ENCODE measurements at places on chromosomes 13 and 19.

DNA sequence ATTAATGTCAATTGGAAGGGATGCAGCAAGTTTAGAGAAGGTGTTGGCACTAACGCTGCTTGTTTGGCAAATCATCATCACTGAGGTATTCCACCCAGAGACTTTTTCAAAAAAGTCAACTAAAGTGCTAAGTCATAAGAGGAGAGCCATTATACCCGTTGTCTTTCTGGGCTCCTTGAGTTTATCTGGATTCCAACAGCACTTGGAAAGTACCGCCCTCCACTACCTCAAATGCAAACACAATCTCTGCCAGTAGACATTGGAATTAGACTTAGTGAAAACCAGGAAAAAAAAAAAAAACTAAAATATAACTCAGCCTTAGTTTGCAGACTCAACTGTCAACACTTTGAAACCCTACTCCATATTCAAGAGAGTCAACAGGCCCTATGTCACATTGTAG lies 266.0 kb downstream of the ITGBL1 start:
- no peaks in the 10 kb centered on the region for H3K27me3 ChIP-seq
- no peaks in the 10 kb centered on the region for H3K36me3 ChIP-seq
- no peak overlapping the region for H3K4me3 ChIP-seq
- no peak overlapping the region for H3K27ac ChIP-seq

- H3K27ac ChIP-seq, result no peak overlapping the region
- H3K4me3 ChIP-seq, result no peak overlapping the region
- DNase-seq, result no peak
- H3K4me1 ChIP-seq, result peaks cover 20% of the 10 kb centered on the region
Observed at GRCh38 chr13:113929628-113930615, 44.0 kb downstream of the C13orf46 start.

DNA sequence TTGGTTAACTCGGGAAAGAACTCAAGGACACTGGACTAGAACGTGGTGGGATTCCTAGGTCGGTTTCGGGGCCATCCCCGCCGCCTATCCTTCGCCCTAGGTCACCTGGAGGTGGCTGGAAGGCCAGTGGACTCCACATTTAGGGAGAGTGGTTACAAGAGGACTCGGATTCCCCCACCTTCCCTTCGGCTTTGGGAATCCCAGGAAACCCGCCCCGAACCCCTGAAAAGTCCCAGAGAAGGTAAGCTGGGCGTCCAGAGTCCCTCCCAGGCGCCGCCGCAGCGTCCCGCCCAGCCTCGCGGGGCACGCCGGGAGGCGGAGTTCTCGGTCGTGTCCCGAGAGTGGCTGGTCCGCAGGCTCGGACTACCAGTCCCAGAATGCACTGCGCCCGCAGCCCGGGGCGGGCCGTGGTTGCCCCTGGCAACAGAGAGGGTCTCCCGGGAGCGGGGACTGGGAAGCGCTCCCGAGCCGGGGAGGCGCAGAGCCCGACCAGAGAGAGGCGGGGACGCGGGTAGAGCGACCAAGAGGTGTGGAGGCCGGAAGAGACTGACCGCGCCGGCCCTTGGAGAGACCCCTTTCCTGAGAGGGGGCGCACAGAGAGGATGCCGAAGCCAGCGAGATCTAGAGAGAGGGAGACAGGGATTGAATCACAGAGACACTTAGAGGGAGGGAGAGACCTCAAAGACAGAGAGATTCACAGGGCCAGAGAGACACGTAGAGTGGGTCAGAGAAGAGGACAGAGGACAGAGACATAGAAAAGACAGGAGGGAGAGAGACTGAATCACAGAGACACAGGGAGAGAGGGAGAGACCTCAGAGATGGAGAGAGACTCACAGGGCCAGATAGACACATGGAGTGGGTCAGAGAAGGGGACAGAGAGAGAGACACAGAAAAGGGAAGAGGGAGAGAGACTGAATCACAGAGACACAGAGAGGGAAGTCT lies 2.6 kb upstream of the PRKCG start:
- H3K27me3 ChIP-seq, result no peaks in the 10 kb centered on the region
- H3K4me1 ChIP-seq, result no peaks in the 10 kb centered on the region
- no peak overlapping the region for H3K27ac ChIP-seq
- DNase-seq, result peak; percentile 78
- H3K36me3 ChIP-seq, result peaks cover 34% of the 10 kb centered on the region
- no peak overlapping the region for H3K4me3 ChIP-seq

DNA sequence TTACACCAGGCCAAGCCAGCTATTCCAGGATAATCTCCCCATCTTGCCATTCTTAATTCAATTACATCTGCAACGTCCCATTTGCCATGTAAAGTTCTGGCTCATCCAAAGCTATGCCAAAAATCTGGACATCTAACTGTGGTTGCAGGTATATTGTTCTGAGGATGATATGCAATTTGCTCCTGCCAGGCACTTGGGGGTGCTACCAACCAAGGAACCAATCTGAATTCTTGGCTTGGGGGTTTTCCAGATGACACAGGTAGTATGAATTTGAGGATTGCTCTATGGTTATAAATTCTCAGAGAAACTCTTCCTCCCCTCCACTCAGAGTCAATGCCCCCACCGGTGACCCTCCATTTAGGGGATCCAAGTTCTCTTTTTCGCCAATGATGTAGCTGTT lies 33.0 kb downstream of the CRYL1 start:
- no peak overlapping the region for H3K4me3 ChIP-seq
- H3K27me3 ChIP-seq, result no peaks in the 10 kb centered on the region
- H3K36me3 ChIP-seq, result peaks cover 4% of the 10 kb centered on the region

DNA sequence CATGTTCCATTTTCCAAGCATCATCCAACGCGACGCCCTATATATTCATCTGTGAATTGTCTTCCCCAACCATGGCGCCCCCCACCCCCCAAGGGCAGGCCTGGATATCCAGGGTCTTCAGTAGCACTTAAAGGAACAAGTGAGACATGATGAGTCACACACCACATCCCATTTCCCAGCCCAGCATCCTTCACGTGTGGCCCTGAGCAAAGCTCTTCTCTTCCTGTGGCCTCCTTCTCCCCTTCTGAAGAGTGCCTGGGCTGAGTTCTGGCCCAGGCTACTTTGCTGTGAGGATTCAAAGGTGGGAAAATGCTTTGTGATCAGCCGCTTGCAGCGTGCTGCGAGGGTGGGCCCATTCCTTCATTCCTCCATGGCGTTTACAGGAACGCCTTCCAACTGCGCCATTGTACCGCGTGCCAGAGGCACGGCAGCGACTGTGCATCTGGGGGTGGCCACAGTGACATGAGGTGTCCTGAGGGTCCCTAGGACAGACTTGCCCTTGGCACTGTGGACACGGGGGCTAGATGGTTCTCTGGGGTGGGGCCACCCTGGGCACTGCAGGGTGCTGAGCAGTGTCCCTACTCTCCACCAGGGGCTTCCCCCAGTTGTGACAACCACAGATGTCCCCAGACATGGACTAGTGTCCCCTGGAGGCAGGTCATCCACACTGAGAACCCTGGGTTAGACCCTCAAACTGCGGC lies 11.7 kb downstream of the PLIN4 start:
- DNase-seq, result peak; percentile 48
- H3K27me3 ChIP-seq, result no peaks in the 10 kb centered on the region
- peaks cover 10% of the 10 kb centered on the region for H3K4me1 ChIP-seq
- no peak overlapping the region for H3K27ac ChIP-seq
- no peak overlapping the region for H3K4me3 ChIP-seq
- H3K36me3 ChIP-seq, result peaks cover 7% of the 10 kb centered on the region

DNA sequence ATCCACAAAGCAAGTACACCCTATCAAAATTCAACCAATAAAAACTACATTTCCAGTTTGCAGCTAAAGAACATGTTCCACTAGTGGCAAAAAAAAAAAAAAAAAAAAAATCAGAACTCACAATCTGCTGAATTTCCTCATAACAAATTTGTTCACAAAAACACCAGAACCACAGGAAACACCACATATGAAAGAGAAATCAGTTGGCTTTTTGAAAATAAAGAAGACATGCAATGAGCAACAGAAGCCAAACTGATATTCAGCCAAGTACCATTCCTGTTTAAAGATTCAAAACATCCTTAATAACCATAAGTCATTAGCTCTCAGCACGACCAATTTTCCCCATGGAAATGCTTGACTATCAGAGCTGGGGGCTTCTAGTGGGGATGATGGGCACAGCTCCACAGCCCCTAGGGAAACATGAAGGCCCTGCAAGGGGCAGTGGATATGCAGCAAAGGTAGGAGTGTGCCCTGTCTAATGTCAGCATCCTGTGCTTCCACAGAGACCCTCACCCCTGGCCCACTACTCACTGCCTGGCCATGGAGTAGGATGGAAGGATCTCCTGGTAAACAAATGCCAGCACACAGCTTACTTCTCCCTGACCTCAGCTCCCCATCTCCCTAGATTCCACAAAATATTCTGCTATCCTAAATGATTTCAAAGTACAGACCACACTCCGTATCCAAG lies 74.0 kb upstream of the DOCK9 start:
- H3K36me3 ChIP-seq, result no peaks in the 10 kb centered on the region
- no peak overlapping the region for H3K4me3 ChIP-seq
- H3K27me3 ChIP-seq, result no peaks in the 10 kb centered on the region
- no peak overlapping the region for H3K27ac ChIP-seq
- peaks cover 39% of the 10 kb centered on the region for H3K4me1 ChIP-seq
- DNase-seq, result no peak
